ENCODE measurements at places on chromosomes 7 and 10.

GRCh38 chr10:5814110-5815107 lies 1.2 kb upstream of the GDI2 start:
- no peak for DNase-seq

- no peak for DNase-seq
Observed at GRCh38 chr7:8818406-8818805, 385.0 kb downstream of the NXPH1 start.

GRCh38 chr7:94449151-94449725 lies 54.5 kb downstream of the COL1A2 start:
- no peak for DNase-seq

DNA sequence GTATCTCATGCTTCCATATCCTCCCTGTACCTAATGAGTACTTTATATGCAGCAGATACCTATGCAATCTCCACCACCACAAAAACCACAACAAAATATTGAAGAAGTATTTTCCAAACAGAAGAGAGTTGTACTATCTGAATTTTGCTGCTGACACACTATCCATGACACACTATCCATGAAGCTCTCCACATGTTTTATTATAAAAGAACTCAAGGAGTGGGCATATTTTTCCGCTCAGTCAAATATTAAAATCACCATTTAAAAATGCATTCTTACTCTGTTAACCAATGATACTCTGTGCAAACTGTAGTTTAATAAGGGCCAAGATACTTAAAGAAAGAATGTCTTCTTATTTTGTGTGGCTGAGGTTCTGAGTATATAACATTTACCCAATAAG lies 2.8 kb downstream of the BET1 start:
- DNase-seq, result no peak

GRCh38 chr7:52482076-52482475 lies 553.4 kb upstream of the POM121L12 start:
- no peak for DNase-seq

- no peak for DNase-seq
Observed at GRCh38 chr7:490461-491291, 29.0 kb downstream of the PDGFA start.

GRCh38 chr10:24435374-24435773 lies 226.4 kb downstream of the KIAA1217 start:
- DNase-seq, result no peak

GRCh38 chr7:51150193-51150592 lies 166.4 kb downstream of the COBL start:
- no peak for DNase-seq

DNA sequence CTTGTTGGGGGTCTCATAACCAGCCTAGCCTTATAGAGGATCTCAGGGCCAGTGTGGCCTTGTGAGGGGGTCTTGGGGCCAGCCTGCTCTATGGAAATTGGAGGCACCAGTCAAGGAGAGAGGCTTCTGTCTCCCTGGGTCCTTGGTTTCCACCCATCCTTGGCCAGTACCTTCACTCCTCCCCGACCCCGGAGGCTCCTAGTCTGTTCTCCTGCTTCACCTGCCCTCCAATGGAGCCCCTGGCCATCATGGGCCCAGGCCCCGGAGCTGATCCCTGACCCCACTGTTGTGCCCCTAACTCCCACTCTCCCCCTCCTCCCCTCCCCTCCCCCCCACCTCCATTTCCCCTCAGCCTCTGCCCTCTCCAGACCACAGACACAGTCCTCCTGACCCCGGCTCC lies 29.7 kb downstream of the RASGEF1A start:
- no peak for DNase-seq

GRCh38 chr10:17196045-17196444 lies 5.4 kb downstream of the TRDMT1 start:
- DNase-seq, result no peak

DNA sequence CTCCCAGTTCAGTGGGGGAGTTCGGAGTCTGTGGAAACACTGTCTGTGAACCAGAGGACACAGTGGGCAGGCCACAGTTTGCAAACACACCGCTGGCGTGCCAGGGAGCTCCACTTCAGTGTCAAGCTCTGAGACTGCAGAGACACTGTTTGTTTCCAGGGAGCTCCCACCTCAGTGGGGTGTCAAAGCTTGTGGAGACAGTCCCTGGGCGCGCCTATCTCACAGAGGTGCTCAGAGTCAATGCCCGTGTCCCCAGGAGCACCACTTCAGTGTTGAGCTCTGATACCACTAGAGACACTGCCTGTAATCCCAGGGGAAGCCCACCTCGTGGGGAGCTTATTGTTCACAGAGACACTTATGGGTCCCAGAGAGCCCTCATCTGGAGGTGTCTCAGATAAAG lies 4.3 kb downstream of the MYO1G start:
- no peak for DNase-seq

- DNase-seq, result no peak
Observed at GRCh38 chr10:121378251-121378801, 219.9 kb downstream of the FGFR2 start.

- DNase-seq, result no peak
Observed at GRCh38 chr10:92244796-92245195, 46.1 kb downstream of the CPEB3 start.

GRCh38 chr7:157271991-157272324 lies 64.8 kb upstream of the DNAJB6 start:
- DNase-seq, result no peak

GRCh38 chr7:36749282-36749960 lies 25.1 kb upstream of the AOAH start:
- no peak for DNase-seq

DNA sequence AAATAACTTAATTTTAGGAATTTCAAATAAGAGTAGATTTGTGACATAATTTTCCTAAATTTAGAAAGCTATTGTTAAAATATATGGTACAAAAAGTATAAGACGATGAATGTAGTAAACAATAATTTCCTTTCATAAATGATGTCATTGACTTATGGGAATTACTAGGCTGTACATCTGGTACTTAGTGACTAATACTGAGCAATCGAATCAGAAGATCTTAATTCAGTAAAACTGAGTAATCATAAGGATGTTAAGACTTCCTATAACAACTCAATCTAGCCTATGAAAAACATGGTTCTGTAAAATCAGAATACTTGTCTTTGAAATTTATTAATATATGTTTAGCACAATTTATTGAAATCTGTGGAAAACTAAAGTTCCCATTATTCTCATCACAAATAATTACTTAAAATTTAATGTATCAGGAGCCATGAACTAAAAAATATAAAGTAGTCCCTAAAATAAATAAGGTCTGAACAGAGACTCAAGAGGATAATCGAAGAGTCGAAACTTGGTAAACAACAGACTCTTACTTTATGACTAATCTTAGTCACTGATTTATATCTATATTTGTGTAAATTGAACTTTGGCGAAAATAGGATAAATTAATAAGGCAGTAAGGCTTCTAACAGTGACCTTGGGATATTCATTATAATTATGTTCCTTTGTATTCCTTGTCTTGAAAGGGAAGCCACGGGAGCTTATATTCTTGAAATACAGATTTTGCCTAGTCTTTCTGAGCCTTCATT lies 142.1 kb downstream of the HGF start:
- no peak for DNase-seq
